ENCODE measurements at places on chromosomes 1 and 21.

- no peak for DNase-seq
Observed at GRCh38 chr1:161866241-161866640, 100.1 kb downstream of the ATF6 start.

GRCh38 chr1:27609618-27610240, 5.8 kb upstream of the AHDC1 start:
- no peak for DNase-seq

GRCh38 chr1:24275510-24275909, 43.6 kb upstream of the GRHL3 start:
- no peak for DNase-seq

- DNase-seq: no peak
Observed at GRCh38 chr1:47637111-47637685, 199.4 kb downstream of the FOXD2 start.

DNA sequence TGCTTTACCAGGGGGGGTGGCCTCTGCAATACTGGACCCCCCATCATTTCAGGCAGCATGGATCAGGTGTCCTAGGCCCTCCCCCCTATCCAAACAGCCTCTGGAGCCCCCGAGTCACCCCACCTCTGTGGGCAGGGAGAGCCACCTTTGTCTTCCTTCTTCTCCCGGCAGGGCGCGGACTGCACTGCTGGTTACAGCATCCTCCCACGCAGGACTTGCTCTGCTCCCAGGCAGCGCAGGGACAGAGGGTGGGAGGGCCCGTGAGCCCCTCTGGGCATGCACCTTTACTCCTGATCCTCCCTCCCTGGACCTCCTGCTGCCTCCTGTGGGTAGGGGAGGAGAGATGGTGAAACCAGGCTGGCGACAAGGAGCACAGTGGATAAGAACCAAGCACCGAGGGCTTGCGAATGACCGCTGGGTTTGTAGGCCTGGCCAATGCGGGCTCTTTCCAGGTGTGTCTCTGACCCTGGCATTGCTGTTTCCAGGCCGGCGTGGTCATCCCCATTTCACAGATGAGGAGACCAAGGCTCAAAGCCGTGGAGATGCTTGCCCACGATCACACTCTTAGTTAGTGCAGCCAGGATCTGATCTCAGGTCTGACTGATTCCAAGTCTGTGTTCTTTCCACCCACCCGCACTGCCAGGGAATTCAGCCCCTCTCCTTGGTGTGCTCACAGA, 73.6 kb upstream of the TARDBP start:
- DNase-seq: no peak

GRCh38 chr1:109821831-109822745, 58.4 kb upstream of the EPS8L3 start:
- DNase-seq: no peak

DNA sequence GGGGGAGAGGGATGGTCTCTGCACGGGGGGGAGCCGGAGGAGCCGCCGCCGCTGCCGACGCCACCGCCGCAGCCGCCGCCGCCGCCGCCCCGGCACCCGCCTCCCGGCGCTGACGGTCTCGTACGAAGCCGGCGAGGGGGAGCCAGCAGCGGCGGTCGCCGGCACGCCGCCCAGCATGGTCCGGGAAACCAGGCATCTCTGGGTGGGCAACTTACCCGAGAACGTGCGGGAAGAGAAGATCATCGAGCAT, 311 bp downstream of the SPEN start:
- DNase-seq: no peak

Measured in esophagus squamous epithelium (tissue), 5 donors.